ENCODE measurements at places on chromosomes 6 and 20.

DNA sequence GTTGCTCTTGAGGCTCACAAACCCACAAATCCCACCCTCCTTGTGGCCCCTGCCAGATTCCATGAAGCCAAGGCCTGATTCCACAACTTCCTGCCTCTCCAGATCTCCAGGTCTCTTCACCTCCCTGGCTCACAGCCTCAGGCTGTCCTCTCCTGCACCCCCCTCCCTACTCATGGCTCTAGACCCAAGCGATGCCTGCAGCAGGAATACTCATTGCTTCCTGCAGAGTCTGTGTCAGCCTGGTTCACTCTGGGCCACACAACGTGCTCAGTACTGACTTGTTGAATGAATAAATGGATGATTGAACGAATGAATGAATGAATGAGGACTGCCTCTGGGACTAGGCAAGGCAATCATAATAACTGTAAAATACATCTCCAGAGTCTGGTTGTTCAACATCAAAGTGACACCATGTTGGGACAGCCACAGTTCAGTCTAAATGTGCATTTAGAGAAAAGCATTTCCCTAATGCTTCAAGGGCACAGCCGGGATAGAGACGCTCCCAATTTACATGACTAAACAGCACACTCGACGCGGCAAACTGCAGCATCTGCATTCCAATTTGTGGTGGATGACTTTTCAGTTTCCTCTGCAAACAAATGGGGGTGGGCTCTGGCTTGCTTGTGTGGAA is 139.9 kb downstream of the GRM4 start:
- no peak for DNase-seq

GRCh38 chr6:104710543-104711335 is 149.0 kb downstream of the HACE1 start:
- DNase-seq: no peak

GRCh38 chr6:43175676-43176422 is 4.8 kb downstream of the SRF start:
- no peak for DNase-seq

GRCh38 chr6:7238900-7239589 is 74.0 kb downstream of the SSR1 start:
- DNase-seq: no peak

DNA sequence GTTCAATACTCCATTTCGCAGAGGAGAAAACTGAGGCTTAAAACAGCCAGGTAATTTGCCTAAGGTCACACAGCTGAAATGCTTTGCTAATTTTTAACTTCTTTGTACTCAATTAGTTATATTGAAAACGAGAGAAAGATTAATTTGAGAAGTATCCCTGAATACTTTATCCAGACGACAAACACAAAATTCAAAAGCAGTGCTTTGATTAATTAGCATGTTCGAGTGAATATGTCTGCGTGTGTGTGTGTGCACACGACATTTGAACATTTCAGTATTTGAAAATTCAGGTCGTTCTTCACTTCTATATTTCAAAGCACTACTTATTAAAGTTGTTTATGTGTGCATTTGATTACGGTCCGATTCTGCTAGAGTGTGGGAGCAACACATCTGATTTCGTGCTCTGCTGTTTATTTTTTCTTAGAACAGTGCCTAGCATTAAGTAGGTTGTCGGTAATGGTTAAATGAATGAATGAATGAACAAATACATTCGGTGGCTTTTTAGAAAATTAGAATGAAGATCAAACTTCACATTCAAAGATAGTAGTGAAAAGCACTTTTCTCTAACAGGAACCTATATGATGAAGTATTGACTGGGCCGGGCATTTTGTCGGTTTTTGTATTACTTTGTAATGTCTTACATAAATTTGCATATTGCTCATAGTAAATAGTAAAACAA is 36.9 kb upstream of the SYNCRIP start:
- DNase-seq: no peak

DNA sequence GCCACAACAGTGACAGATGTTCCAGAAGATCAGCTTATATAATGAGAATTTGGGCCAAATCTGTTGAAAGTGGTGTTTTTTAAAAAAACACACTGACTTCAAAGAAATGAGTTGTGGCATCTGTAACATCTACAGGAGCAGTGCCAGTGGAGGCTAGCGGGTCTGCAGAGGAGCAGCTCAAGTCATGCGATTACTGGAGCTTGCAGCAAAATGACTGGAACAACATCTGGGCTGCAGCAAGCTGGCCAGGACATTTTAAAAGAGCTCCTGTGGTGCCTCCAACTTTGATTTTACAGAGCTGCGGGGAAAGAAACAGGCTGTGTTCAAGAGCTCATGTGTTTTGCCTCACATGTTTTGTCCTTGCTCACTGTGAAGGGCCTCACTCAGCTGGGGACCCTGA is 57.2 kb downstream of the TBX18 start:
- DNase-seq: no peak

- no peak for DNase-seq
Measured at GRCh38 chr6:40295251-40295950, 291.8 kb downstream of the LRFN2 start.

DNA sequence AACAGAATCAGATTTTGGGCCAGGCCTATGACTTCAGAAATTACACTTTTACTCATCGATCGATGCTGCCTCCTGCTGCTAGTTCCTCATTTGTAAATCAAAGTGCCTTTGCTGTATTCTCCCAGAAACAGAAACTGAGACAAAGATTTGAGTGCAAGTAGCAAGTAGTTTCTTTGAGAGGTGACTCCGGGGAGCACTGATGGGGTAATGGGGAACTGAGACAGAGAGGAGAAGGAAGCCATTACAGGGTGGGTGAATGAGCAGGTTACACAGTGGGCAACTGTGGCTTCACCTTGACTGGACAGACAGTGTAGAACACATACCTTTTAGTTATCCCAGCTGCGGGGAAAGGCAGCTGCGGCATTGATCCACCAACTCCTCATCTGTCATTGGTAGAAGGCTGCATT is 9.7 kb upstream of the CD40 start:
- DNase-seq: no peak

- DNase-seq: no peak
Measured at GRCh38 chr20:2834401-2835110, 5.9 kb downstream of the PCED1A start.

DNA sequence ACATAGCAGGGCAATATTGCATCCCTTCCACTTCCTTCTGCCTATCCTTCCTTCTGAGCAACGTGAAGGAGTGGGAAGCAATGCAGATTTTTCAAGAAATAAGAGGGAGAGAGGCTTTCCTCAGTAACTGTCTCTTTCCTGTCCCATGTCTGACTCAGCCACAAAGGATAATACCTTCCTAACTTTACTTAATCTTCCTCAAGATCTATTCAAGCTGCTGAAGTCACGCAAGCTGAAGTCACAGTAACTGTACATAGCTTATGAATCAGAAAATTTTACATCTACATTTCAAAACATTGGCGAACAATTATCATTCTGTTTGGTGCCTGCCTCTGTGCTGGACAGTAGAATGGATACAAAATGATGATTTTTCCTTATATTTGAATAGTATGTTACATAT is 86.4 kb upstream of the POU3F2 start:
- no peak for DNase-seq

DNA sequence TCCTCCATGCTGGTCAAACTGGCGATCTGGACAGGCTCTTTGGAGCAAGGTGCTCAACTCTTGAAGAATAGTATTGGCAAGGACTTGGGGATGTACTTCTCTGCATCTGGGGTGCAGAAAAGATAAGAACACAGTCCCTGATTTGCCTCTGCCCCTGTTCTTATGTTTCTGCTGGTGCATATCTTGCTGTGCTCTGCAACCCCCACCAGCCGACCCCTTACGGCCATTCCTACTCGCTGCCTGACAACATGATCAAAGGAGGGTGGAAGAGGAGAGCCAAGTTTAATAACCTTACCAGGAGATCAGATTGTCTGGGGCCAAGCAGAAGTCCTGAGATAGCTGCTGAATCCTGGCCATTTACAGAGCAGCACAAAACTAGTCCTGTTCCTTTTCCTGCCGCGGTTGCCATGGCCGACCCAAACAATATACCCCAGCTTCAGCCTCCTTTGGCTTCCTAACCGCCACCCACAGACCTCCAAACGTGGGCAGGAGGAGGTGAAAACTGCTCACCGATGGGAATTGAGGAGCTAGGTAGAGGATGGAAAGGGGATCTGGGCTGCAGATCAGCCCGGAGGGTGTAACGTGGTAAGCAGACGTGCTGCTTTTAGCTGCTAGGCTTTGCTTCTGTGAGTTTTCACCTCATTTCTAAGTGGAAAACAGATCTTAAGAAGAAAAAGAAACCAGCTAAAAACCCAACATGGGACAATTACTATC is 60.9 kb downstream of the ATXN1 start:
- no peak for DNase-seq

- no peak for DNase-seq
Measured at GRCh38 chr6:108755257-108756240, 92.7 kb upstream of the ARMC2 start.

- DNase-seq: no peak
Measured at GRCh38 chr6:154187714-154188113, 148.7 kb downstream of the OPRM1 start.

DNA sequence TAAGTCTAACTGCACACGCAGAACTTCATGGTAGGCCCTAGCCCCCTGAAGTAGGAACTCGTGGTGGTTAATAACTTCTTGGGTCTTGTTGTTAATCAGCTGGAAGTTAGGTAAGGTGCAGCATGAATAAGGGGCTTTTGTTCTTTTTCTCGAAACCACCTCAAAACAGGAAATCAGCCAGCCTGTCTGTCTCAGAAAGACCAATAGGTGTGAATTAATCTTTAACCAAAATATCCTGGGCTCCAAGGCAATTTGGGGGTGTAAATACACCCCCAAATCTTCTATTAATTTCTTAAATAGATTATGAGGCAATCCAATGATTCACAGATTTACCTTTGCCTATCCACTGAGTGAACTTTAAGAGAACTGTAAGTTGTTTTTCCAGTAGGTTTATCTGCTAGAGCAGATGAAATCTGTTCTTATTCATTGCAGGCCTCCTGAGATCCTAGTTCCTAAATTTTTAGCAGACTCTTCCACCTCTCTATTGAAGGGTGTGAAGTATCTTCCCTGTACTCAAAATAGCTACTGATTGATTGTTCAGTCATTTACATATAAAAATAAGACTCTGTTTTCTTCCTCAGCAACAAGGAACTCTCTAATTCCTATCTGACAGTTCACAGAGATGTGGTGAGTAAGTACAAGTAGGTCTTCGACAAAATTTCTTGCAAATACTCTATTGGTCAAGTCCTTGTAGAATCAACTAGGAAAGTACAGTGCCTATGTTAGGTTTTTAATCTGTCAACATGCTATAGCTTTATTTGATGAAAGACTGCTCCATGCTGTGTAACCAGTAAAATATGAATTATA is 427.1 kb upstream of the NOX3 start:
- no peak for DNase-seq

GRCh38 chr6:87929843-87930288 is 117.8 kb upstream of the SPACA1 start:
- peak; percentile 45 for DNase-seq

DNA sequence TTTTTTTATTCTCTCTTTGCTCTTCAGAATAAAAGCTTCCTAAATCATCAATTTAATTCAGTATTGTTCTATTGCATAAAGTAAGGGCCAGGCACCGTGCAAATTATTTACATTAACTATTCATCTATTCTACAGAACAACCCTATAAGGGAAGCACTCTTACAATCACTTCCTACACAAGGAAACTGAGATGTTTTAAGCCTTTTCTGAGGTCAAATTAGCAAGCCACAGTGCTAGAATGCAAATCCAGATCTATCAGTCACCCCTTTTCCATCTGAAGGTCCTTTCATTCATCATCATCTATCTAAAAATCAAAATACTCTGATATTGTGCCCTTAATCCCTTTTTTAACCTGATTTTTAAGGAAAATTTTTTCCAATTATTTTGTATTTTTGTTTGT is 31.2 kb downstream of the FRK start:
- DNase-seq: no peak

DNA sequence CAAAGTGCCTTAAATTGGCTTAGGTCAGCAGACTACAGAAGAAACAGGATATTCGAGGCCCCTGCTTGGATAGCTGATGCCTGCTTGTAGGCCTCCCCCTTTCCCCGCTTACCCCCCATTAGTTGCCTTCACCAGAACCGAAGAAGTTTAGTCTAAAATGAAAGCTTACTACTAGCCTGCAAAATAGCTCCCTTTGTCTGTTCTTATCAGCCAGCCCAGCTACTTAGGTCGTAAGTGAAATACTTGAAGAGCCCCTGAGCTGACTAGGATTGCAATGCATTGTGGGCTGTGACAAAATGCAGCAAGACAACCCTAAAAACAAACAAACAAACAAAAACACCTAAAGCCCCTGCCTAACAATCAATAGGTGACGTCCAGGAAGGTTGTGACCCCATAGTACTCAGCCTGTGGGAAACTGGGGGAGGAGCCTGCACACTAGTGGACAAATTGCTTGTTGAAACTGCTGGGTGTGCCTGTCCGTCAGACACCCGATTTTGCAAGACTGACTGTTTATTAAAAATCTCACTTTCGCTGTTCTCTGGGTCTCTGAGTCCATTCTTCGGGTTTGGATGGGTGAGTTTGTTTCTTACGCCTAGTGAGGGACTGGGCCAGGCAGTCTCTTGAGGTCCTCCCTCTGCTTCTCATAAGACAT is 105.0 kb upstream of the DUSP22 start:
- DNase-seq: no peak

- no peak for DNase-seq
Measured at GRCh38 chr20:20395903-20396568, 28.1 kb downstream of the INSM1 start.

GRCh38 chr20:7090001-7090400 is 322.5 kb downstream of the BMP2 start:
- no peak for DNase-seq

DNA sequence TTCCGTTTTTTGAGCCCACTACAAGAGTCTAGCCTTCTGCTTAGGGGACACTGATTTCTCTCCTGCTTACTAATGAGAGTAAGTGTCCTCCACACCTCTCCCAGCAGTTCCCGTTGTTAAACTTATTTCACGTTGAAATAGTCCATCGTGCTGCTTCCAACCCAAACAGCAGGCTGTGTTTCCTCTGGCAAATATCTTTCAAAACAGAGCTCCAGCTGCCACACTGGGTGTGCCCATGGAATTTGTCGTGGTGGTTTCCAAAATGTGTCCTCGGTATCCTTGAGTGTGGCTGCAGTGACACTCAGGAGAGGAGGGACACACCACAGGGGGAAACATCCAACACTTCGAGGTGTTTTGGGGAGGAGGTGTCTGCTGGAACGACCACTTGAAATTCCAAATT is 176.5 kb upstream of the RALGAPA2 start:
- DNase-seq: no peak

DNA sequence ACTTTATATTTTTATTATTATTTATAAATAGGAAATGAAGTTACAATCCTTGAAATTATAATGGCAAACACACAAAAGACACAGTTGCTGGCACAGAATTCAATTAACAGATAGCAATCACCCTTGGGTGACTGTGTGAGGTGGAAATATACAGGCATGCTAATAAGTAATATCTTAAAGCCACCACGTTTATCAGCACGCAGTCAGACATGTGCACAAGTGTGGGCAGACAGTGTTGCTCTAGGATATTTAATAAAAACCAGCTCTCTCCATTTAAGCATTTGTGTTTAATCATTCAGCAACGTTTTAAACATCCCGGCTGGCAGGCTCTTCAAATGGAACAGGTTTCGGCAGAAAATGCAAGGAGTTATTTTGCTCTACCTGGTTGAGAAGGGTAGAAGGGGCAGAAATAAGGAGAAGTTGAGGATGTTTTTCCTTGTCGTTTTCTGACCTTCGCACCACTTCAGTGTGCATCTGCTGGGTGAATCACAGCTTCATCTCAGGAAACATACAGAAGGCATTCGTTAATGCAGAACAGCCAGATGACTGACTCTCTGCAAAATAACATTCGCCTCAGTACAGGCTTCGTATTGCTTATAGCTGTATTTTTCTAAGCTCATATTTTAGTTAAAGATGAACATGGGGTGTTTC is 585.1 kb downstream of the QKI start:
- DNase-seq: no peak
